ENCODE measurements at places on chromosomes 5 and 9.

- DNase-seq = no peak
Observed at GRCh38 chr9:88025411-88026117, 51.2 kb upstream of the CDK20 start.

GRCh38 chr9:100640447-100641050, 62.7 kb downstream of the CAVIN4 start:
- DNase-seq = no peak

DNA sequence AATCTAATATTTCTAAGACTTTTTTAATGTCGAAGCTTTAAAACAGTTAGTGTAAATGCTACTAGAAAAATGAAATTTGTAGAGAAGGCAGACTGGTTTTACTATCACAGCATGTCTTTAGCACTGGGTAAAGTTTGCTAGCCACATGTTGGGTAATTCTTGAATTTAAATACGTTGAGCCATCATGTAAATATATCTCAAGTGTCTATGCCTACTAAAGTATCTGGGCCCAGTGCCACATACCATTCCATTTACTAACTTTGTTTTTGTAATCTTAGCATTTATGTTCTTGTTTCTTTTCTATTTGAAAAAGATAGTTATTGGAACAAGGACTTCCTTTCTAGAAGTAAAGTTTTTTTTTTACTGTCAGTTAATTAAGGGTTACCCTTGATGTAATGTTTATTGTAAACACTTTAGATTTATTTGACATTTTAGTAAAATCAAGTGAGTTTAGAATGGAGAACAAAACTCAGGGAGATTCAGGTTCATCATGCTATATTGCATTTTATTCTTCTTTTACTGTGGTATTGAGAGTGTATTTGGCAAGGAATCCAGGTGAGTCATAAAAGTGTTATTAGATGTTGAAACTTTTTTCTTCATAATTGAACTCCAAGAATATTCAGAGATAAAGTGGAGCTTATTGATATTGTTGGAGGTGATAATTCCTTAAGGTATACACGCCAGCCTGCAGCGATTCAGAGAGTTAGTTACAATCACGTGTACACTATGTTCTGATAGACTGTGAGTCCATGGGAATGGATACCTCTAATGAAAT, 182.4 kb downstream of the CCDC171 start:
- DNase-seq = no peak

DNA sequence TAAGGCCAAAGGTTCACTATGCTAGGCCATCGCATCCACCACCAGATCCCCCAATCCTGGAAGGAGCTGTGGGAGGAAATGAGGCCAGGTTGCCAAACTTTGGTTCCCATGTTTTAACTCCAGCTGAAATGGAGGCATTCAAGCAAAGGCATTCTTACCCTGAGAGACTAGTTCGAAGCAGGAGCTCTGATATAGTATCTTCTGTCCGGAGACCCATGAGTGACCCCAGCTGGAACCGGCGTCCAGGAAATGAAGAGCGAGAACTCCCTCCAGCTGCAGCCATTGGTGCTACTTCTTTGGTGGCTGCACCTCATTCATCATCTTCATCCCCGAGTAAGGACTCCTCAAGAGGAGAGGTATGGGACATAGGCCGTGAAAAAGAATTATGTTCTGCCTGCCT, 75.6 kb downstream of the GAPVD1 start:
- DNase-seq = no peak

DNA sequence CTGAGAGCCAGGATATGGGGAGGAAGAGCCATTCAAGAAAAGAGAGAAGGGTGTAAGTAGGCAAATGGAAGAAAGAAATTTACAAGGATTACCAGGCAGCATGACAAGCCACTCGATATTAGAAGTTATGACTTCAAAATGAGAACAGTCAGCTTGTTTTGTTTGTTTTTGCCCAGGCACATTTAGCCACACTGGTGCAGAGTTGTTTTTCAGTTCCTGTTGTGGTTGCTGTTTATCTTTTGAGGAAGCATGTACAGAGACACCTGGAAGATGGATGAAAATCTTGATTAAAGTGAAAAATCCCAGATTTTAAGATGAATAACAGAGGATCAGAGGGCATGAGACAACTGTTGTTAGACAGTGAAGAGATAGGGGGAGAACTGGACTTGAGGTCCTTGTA, 199.1 kb downstream of the MTRR start:
- DNase-seq = no peak

DNA sequence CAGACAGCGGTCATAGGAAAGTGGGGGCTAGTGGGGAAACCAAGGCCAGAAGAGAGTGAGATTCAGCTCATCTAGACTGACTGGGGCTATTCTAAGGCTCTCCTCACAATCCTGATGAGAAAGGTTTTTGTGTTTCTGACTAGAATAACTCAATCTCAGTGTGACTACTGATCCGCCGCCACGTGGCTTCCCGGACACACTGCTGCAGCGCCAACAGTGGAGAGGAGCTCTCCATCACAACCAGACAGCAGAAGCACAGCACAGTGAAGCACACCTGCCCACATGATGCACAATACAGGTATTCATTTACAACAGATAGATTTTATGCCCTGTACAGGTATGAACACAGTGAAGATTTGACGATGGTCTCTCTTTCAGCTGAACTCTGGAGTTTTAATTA, 25.4 kb downstream of the NREP start:
- DNase-seq = no peak

- DNase-seq = no peak
Observed at GRCh38 chr5:136191304-136192014, 1.5 kb downstream of the SMIM32 start.

- DNase-seq = no peak
Observed at GRCh38 chr5:61292062-61292657, 39.9 kb upstream of the ZSWIM6 start.

GRCh38 chr5:137359941-137360340, 139.2 kb downstream of the SPOCK1 start:
- no peak for DNase-seq

DNA sequence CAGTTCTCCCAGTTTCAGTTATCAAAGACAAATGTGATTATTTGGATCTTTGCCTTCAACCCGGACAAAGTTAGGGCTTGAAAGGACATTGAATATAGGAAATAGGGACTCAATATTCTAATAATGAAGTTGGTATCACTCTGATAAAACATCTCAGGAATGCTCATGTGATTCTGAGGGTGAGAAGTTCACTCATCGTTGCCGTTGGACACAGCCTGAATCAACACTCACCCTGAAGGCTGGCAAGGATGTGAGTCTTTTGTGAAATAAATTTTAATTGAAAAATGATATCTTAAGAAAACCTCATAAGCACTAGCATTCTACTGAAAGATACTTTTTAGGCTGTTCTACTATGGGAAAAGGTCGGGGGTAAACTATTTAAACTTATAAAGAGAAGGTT, 44.8 kb upstream of the C9orf72 start:
- no peak for DNase-seq

- DNase-seq = no peak
Observed at GRCh38 chr5:82421119-82421518, 143.0 kb upstream of the RPS23 start.

DNA sequence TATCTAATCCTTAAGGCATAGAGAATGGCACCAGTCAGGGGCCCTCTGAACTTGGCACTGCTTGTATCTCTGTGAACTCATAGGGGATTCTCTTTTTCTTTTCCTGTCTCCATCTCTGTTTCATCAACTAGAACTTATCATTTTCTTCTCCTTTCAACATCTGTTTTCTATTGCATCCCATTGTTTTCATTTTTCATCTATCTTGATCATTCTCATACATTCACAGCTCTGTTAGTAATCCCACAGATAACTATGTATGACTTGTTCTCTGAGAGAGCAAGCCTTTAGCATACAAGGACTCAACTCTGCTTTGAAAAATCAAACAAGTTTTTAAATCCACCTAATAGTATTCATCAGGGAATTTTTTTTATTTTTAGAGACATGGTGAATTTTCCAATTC, 264.3 kb downstream of the ARRDC3 start:
- DNase-seq = no peak

DNA sequence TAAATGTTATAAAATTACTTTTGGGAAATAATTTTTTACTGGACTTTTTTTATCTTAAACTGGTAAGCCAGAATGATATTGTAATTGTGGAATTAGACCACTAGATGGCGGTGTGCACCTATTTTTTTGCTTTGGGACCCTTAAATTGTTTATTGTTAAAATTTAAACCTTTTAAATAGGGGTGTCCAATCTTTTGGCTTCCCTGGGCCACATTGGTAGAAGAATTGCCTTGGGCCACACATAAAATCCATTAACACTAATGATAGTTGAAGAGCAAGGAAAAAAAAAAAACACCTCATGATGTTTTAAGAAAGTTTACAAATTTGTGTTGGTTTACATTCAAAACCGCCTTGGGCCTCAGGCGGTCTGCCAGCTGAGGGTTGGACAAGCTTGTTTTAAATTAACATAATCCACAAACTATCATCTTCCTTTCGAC, 28.4 kb upstream of the GADD45G start:
- no peak for DNase-seq

- no peak for DNase-seq
Observed at GRCh38 chr9:21811914-21812313, 9.5 kb downstream of the MTAP start.

DNA sequence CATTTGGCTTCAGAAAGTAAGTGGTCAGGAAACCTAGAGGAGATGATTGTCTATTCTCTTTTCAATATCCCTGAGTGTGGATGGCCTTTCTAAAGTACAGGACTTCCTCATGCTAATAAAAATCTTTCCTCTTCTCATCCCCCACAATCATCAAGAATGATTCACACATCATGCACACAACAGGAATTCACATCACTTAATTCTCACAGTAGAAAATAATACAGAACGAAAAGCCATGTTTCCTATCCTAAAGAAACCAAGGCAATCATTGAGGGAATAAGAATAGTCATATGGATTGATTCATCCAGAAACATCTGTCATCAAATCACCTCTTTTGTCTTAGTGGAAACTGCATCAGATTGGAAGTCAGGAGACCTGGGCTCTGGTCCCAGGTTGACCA, 203.1 kb upstream of the PIK3R1 start:
- no peak for DNase-seq

GRCh38 chr9:70603020-70603411, 188.6 kb upstream of the KLF9 start:
- DNase-seq = no peak

DNA sequence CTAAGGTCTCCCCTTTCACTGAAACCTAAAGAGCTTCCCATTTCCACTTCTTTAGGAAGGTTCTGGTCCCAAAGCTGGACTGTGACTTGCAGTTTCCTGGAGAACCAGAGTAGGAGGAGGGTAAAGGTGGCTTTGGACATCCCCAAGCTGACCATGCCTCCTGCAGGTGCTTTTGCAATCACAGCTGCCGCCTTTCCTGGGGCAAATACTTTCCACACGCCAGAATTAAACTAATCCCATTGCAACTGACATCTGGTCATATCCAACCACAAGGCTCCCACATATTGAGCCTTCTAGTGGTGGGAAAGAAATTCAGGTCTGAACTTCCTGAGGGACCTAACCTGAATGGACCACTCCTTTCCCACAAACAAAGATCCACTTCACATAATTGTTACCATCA, 92.7 kb downstream of the NRG2 start:
- no peak for DNase-seq

GRCh38 chr5:54135042-54135441, 175.3 kb downstream of the ARL15 start:
- DNase-seq = no peak

DNA sequence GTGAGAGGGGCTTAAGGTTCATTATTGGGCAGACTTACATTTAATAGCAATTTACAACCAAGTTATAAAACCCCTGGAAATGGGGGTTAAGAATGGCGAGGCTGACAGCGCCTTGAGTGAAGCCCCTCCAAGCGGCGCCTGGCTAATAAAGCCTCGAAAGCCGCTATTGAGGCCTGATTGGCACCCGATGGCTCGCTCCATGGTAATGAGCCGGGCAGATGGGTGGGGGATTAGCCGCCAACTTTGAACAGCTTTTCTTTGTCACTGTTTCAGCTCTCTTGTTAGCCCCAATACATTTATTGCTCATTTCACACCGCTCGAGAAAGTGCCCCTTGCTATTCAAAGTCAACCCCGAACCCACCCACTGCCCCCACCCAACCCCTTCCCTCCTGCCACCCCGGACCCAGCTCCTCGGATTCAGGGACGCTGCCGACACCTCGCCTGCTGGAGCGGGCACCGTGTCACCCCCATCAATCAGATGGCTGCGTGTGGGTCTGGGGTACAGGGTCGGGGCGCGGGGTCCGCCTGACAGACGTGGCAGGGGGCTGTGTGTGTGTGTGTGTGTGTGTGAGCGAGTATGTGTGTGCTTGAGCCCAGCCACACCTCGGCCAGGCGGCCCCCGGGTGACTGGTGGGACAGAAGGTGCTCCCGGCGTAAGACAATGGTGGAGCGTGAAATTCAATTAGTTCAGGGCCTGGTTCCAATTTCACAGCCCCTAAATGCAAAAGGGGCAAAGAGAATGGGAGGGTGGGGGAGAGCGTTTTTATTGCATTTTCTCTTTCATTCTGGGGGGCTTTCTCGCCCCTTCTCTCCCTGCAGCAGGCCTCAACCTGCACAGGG, 34.2 kb downstream of the ASS1 start:
- DNase-seq = no peak

DNA sequence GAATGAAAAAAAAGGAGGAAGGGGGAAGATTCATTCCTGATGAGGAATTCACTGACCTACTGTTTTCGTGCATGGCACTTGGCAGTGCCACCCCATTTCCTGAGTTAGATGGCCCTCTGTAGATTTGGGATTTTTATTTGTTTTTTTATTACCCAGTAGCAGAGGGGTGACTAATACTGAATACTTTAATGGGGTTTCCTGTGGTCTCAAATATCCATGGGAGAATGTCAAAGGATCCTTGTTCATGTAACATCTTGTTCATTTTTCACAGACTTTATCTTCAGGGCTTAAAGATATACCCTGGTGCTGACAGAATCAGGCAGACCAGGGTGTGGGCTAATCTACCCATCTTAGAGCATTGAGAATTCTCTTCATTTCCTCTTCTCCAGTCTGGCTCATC, 93.0 kb downstream of the MAMDC2 start:
- DNase-seq = no peak

DNA sequence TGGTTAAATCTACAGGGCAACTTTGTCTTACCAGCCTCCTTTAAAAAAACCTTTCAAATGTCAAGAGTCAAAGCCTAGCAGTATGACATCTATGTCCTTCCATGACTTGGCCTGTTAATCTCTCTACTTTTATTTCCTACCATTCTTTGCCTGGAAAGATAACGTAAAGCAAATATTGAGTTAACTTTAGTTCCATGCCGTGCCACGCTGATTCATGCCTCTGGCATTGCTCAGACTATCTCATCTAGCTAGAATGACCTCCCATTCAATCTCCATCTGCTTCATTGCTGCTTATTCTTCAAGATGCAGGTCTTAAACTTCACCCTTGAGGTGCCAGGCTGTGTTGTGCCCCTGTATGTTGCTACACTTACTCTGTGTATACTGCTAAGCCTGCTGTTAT, 729.8 kb downstream of the EFNA5 start:
- DNase-seq = no peak

DNA sequence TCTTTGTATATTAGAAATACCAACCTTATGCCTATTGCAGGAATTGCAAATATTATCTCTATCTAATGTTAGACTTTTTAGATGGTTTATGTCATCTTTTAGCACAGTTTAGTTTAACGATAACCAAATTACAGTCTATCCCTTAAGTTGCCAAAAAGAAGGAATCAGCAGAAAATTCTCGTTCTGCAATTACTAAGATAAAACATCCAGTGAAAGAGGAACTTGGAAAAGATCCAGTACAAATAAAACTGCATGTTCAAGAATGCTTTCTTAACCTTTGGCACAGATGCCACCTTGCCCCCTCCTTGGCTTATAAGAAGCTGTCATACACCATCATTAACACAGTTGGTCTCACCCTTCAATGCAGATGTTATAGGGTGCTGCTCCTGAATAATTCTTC, 124.0 kb downstream of the SEMA5A start:
- DNase-seq = no peak

GRCh38 chr5:121285801-121286521, 565.7 kb upstream of the FTMT start:
- DNase-seq = no peak

Measured in activated CD8-positive, alpha-beta memory T cell treated with anti-CD3 and anti-CD28 coated beads for 1 hour (primary cell).